H1 (cell line): ENCODE measurements at places on chromosomes 7 and 10. TPM values are rescaled to one million over a fixed set of nuclear protein-coding genes. Genes with fewer than 3 reads are reported as not detected.

SPACDR gene
- 0.33 TPM in 1 of 2 replicates, not detected in the other for total RNA-seq

KLLN gene
- total RNA-seq: 0.71 and 0.73 TPM in 2 replicates

CALHM2 gene
- total RNA-seq: 1.2 and 1.9 TPM in 2 replicates

SPDYE16 gene
- not detected in 2 replicates for total RNA-seq

PCLO gene
- 3.2 and 3.7 TPM in 2 replicates for total RNA-seq

SFTPA1 gene
- not detected in 2 replicates for total RNA-seq

HERPUD2 gene
- total RNA-seq: 15.6 and 18.3 TPM in 2 replicates

CABCOCO1 gene
- total RNA-seq: not detected in 2 replicates

FBXL13 gene
- total RNA-seq: 1.2 and 2.8 TPM in 2 replicates

SLC26A3 gene
- total RNA-seq: not detected in 2 replicates

RARRES2 gene
- total RNA-seq: 254 and 264 TPM in 2 replicates

TLL2 gene
- 3.0 and 3.2 TPM in 2 replicates for total RNA-seq

GRCh38 chr10:33461295-33461640, 126.8 kb upstream of the NRP1 start:
- DNase-seq: no peak
- no peaks in the 10 kb centered on the region for H3K27me3 ChIP-seq
- no peak overlapping the region for H3K27ac ChIP-seq
- H3K4me1 ChIP-seq: no peaks in the 10 kb centered on the region
- H3K36me3 ChIP-seq: no peaks in the 10 kb centered on the region
- no peak overlapping the region for H3K4me3 ChIP-seq

DNA sequence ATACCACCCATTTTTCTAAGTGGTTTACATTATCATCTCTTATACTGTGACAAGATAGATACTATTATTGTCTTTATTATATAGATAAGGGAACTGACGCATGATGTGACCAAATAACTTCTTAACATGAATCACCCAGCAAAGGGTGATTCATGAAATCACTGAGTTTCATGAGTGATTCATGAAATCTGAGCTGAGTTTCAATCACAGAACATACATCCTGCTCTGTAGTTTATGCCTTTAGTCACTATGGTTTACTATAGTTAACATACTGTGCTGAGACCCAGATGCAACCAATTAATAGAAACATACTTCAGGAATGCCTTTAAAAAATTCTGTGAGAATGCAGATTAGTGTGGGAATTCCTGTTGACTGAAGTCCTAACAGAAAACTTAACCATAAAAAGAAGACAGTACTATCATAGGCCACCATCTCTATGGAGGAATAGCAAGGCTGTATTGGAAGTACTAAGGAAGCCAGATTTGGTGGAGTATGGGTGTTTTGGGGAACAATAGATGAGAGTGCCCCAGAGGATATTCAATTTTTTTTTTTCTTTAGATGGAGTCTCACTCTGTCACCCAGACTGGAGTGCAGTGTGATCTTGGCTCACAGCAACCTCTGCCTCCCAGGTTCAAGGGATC, 43.1 kb upstream of the SEMA3A start:
- no peaks in the 10 kb centered on the region for H3K36me3 ChIP-seq
- H3K4me3 ChIP-seq: no peak overlapping the region
- H3K4me1 ChIP-seq: no peaks in the 10 kb centered on the region
- H3K27me3 ChIP-seq: no peaks in the 10 kb centered on the region
- H3K27ac ChIP-seq: no peak overlapping the region

DNA sequence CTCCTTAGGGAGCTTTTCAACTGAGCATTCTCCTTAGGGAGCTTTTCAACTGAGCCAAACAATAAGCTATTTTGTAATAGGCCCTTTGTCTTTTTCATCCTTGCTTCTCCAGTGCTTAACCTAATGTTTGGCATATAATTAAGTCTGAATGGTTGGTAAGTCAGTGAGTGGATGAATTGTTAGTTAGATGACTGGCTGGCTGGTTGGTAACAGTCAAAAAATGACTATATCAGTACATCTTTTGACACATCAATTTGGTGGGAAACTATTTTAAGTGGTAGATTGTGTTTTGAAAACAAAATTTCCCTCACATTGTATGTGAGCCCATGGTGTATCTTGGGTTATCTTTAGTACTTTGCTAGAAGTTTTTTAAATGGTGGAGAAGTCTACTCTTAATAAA, 16.4 kb downstream of the ING3 start:
- H3K27me3 ChIP-seq: no peaks in the 10 kb centered on the region
- no peaks in the 10 kb centered on the region for H3K4me1 ChIP-seq
- no peak for DNase-seq
- H3K4me3 ChIP-seq: no peak overlapping the region
- peaks cover 2% of the 10 kb centered on the region; the same call in 1 of the 2 replicates for H3K36me3 ChIP-seq

DNA sequence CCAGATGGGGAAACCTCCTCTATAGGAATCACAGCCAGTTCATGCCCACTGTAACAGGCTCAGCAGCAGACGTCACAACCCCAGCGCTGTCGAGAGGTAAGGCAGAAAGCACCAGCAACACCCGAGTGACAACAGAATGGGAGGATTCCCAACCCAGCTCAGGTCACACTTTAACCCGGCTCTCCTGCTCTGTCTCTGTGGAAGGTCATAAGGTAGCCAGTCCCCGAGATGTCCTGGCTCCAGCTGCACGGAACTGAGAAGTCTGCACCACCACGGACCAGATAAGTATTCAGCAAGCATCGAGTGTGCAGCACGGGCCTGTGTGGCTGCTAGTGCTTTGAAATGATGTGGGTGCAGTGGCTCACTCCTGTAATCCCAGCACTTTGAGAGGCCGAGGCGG, 236.7 kb upstream of the TCERG1L start:
- no peaks in the 10 kb centered on the region for H3K27me3 ChIP-seq
- H3K4me3 ChIP-seq: no peak overlapping the region

- H3K4me3 ChIP-seq: no peak overlapping the region
- DNase-seq: no peak
- H3K27me3 ChIP-seq: no peaks in the 10 kb centered on the region
- H3K36me3 ChIP-seq: no peaks in the 10 kb centered on the region
Observed at GRCh38 chr7:113890331-113891030, 28.3 kb downstream of the PPP1R3A start.

DNA sequence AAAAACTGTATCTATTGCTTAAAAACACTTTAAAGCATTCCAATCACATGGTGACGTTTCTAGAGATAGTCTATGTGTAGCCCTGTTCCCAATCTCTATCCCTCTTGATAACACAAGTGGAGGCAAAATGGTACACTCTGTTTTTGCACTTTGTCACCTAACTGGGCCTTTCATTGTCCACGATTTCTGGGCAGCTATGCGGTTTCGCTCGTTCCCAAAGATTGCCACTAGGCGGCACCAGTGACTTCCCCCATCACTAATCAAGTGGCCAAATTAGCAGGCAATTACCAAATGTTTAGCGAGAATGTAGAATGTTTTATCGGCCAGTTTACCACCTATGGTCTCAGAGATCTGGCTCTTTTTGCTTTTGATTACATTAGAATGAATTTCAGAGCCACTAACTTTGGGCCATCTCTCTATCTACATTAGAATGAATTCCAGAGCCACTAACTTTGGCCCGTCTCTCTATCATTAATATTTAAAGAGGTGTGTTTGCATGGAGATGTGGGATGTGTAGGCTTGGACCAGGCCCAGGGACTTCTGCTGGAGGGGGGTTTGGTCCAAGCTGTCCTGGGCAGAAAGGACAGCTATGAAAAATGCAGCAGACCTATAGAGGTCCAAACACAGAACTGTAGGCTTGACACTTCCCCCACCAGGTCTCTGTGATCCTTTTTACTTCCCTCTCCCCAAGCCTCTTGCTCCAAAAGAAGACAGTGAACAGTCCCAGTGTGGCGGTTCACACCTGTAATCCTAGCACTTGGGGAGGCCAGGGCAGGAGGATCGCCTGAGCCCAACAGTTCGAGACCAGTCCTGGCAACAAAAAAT, 90.1 kb downstream of the EPC1 start:
- H3K36me3 ChIP-seq: no peaks in the 10 kb centered on the region
- DNase-seq: peak; percentile 81
- H3K4me1 ChIP-seq: no peaks in the 10 kb centered on the region
- H3K27me3 ChIP-seq: no peaks in the 10 kb centered on the region
- H3K4me3 ChIP-seq: no peak overlapping the region

- no peaks in the 10 kb centered on the region for H3K4me1 ChIP-seq
- no peak for DNase-seq
- no peaks in the 10 kb centered on the region for H3K27me3 ChIP-seq
- no peak overlapping the region for H3K27ac ChIP-seq
- no peaks in the 10 kb centered on the region for H3K36me3 ChIP-seq
- H3K4me3 ChIP-seq: no peak overlapping the region
Observed at GRCh38 chr7:82549616-82550285, 106.2 kb upstream of the CACNA2D1 start.

GRCh38 chr7:90850471-90850870, 254.3 kb downstream of the CDK14 start:
- H3K27ac ChIP-seq: no peak overlapping the region
- H3K4me1 ChIP-seq: no peaks in the 10 kb centered on the region
- H3K4me3 ChIP-seq: no peak overlapping the region
- DNase-seq: no peak

- peak; percentile 25 for DNase-seq
- H3K4me1 ChIP-seq: no peaks in the 10 kb centered on the region
- H3K36me3 ChIP-seq: no peaks in the 10 kb centered on the region
- H3K27ac ChIP-seq: no peak overlapping the region
Observed at GRCh38 chr10:120336911-120337540, 120.0 kb upstream of the PLPP4 start.

GRCh38 chr10:65194126-65194525, 1672.9 kb downstream of the REEP3 start:
- no peaks in the 10 kb centered on the region for H3K27me3 ChIP-seq
- DNase-seq: no peak
- no peaks in the 10 kb centered on the region for H3K36me3 ChIP-seq
- H3K27ac ChIP-seq: no peak overlapping the region
- H3K4me1 ChIP-seq: no peaks in the 10 kb centered on the region

GRCh38 chr10:111137007-111137406, 60.2 kb downstream of the ADRA2A start:
- no peak overlapping the region for H3K27ac ChIP-seq
- no peak overlapping the region for H3K4me3 ChIP-seq
- peaks cover 19% of the 10 kb centered on the region; the same call in 1 of the 2 replicates for H3K4me1 ChIP-seq
- no peaks in the 10 kb centered on the region for H3K36me3 ChIP-seq
- DNase-seq: peak; percentile 62
- H3K27me3 ChIP-seq: peaks cover 3% of the 10 kb centered on the region

DNA sequence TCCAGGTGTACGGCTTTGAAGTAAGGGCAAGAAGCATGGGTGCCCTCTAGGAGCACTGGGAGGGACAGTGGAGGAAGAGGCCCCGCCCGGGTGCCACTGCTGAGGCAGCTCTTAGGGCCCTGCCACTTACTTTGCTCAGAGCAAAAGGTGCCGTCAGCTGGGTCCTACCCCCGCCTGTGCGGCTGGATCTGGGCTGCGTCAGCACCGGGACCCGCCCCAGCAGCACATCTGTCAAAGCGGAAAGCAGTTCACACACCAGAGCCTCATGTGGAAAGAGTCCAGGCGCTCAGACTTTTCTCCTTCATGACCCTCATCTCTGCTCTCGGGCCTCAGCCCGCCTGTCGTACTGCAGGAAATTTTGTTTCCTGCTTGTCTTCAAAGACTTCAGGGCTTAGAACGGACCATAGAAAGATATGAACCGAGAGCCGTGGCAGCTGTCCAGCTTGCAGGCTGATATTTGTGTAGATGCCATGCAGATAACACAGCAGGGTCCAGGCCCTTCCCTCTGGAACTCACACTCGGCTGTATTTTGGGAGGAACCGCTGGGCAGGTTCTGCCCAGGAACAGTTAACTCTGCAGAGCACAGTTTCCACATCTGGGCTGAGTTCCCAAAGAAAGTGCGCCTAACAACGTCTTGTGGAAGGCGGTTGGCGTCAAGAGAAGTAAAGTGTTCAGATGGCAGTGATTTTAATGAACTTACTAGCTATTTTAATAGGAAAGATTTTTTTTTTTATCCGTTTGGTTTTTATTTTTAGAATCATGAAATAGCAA, 44.3 kb upstream of the PRKAR1B start:
- H3K27me3 ChIP-seq: no peaks in the 10 kb centered on the region
- H3K27ac ChIP-seq: no peak overlapping the region

- H3K36me3 ChIP-seq: no peaks in the 10 kb centered on the region
- H3K27me3 ChIP-seq: no peaks in the 10 kb centered on the region
- H3K27ac ChIP-seq: no peak overlapping the region
- DNase-seq: no peak
- no peak overlapping the region for H3K4me3 ChIP-seq
Observed at GRCh38 chr10:87837445-87837844, 19.4 kb upstream of the ATAD1 start.

GRCh38 chr10:131666091-131666490, 234.7 kb upstream of the PPP2R2D start:
- no peaks in the 10 kb centered on the region for H3K4me1 ChIP-seq
- H3K36me3 ChIP-seq: no peaks in the 10 kb centered on the region
- no peaks in the 10 kb centered on the region for H3K27me3 ChIP-seq
- H3K27ac ChIP-seq: no peak overlapping the region
- H3K4me3 ChIP-seq: no peak overlapping the region

- no peak overlapping the region for H3K27ac ChIP-seq
- H3K36me3 ChIP-seq: no peaks in the 10 kb centered on the region
Observed at GRCh38 chr10:37976880-37977203, 395 bp upstream of the ZNF25 start.

- H3K36me3 ChIP-seq: no peaks in the 10 kb centered on the region
- no peak overlapping the region for H3K27ac ChIP-seq
- peak; percentile 98 for DNase-seq
- H3K4me3 ChIP-seq: no peak overlapping the region
- H3K27me3 ChIP-seq: no peaks in the 10 kb centered on the region
Observed at GRCh38 chr7:135274495-135275268, 41.0 kb downstream of the STRA8 start.

DNA sequence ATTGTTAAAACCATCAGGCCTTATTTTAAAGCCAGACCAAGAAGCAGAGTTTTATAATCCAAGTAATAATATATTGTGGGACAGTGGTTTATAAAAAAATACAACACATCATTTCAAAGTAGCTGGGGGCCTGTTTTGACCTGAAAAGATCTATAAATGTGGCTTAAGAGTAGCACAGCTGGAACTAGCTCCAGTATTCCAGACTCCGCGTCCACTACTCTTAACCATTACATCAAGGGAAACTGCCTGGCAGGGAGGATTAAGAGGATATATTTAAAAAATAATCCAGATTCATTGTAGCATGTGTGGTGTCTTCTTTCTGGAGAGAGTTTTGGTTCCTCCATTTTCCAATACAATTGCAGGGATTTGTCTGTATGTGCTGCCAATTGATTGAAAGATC, 67.3 kb downstream of the MET start:
- no peaks in the 10 kb centered on the region for H3K27me3 ChIP-seq
- H3K4me3 ChIP-seq: no peak overlapping the region
- H3K36me3 ChIP-seq: no peaks in the 10 kb centered on the region
- peaks cover 10% of the 10 kb centered on the region for H3K4me1 ChIP-seq
- no peak overlapping the region for H3K27ac ChIP-seq
